ENCODE measurements at places on chromosomes 1 and 21.

DNA sequence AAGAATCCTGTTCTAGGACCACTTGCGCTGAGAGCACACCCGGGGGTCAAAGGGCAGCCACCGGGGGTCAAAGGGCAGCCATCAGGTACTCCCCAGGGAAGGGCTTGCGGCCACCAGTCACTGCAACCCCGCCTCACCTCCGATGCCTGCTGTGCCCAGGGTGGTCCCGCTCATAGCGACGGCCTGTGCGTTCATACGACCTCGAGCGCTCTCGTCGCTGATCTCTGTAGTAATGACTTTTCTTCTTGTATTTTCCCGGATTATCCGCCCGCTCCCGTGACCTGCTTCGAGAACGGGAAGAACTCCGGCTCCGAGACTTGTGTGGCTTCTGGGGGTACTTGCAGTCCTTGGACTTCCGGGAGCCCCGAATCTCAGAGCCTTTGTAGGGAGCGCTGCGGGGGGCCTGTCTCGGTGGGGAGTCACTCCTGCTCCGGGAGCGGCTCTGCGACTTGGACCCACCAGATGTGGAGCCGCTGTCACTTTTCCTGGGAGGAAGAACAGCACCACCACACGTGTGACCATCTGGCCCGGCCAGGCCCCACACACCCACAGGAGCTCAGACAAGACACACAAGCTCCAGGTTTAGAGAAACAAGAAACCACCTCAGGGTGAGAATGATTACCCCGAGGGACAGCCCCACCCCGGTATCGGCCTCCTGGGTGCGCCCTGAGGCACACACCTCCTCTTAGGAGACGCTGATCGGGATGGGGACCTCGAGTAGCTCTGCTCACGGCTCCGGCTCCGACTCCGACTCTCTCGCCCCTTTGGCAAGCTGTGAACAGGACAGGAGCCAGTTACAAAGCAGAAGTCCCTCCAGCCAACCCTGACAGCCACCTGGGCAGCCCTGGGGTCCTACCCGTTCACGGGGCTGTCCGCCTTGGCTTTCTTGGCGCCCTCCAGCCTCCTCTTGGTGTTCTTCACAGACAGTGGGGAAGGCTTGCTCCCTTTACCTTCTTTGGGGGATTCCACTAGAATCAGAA is 11.7 kb downstream of the CCNL2 start:
- DNase-seq: no peak

DNA sequence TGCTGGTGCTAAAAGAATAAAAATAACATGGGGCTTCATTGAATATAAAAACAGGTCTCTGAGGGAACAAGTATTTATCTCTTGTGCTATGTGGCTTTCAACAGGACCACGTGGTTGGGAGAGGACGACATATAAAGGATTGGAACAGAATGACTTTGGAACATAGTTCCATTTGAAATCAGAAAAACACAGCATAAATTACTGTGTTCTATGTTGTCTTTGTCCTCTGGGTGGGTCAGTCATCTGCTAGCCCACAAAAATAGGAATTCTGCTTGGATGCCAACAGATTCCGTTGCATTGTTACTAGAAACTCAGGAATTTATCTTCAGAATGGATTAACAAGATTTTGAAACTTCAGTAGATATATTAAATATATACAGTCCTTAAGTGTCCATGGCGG is 5.9 kb downstream of the CEP85 start:
- no peak for DNase-seq

GRCh38 chr1:48887796-48888195 is 111.1 kb upstream of the BEND5 start:
- no peak for DNase-seq

- DNase-seq: no peak
Observed at GRCh38 chr1:21436488-21437340, 3.2 kb upstream of the NBPF3 start.

- DNase-seq: no peak
Observed at GRCh38 chr1:89310976-89311375, 38.3 kb upstream of the GBP5 start.

- no peak for DNase-seq
Observed at GRCh38 chr1:111842411-111842810, 86.7 kb downstream of the DDX20 start.

DNA sequence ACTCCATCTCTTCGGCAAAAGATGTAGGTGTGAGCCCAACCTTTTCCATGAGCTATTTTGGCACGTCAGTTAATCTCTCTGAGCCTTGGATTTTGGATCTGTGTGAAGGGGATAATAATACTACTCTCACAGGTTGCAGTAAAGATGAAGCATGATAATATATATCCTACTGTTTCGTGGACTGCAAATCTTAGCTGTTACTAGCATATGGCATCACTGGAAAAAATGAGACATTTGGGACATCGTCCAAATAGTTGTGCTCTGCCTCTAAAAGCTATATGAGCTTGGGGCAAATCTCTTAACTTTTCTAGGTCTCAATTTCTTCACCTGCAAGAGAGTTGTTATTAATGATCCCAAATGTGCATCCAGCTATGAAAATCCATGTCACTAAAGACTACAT is 147.4 kb upstream of the ZRANB2 start:
- no peak for DNase-seq

- no peak for DNase-seq
Observed at GRCh38 chr1:150567717-150568593, 11.5 kb downstream of the MCL1 start.

DNA sequence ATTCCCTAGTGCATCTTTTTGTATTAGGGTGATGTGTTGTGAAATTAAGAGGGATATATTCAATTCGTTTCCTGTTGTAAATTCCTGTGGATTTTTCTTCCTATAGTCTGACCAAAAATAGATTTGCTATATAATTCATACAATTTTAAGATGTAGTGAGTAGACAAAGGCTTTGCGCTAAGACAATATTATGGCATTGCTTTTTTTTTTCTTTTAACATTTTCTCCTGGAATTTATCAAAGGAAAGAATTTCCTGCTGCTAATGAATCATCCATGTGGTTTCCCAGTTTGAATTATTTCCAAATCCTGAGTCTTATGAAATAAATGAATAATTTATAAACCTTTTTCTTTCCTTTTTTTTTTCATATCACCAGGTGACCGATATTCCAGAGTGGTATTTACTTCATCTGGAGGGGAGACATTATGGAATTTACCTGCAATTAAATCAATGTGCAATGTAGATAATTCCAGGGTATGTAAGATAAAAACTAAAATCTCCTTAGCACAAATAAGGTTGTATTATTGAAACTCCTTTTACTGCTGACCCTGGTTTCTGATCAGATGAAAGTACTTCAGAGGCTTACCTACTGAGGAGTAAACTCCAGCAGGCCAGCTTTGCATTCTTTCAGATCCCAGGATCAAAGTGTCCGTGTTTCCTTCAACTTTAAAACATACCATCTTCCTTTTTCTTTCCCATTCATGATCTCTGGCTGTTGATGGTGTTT is 148.4 kb downstream of the TLR5 start:
- DNase-seq: no peak

DNA sequence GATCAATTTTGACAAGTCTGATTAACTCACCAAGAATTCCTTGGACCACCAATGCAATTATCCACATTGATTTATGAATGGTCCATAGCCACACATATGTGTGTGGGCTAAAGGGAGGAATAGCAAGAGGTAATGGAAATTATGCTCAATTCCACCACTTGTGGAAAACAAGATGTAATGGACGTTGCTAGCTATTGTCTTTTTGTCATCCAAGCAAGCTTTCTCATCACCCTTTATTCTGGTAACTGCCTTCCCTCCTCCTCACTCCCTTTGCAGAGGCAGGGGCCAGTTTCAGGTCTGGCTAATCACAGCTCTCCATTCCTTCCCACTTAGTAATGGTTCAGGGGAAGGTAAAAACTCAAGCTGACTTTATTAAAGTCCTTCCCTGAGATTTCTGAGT is 24.7 kb upstream of the RAB3GAP2 start:
- DNase-seq: no peak

DNA sequence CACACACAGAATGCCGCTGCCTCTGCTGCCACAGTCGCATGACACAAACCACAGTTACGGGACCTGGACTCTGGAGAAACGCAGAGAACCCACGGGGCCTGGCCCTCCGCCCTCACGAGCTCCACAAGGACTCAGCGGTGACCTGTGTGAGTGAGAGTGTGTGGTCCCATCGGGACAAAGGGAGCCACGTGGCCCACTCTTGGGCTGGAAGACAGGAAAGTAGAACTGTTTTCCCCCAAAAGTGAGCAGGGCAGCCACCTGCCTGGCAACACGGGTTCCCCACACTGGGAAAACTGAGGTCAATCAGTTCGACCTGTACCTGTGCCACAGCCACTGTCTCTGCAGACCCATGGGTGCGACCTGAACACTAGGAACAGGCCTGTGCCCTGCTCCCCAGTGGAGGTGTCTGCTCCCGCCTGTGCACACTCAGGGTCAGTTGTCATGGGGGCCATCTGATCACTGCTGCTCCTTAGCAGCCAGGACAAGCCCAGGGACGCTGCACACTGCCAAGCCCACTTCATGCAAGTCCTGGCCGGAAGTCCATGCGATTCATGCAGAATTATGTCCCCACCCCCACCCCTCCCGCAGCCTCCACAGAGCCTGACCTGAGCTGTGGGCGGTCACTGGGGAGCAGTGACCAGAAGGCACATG is 54.4 kb upstream of the ADARB1 start:
- DNase-seq: no peak

GRCh38 chr1:223515926-223516325 is 122.7 kb downstream of the CCDC185 start:
- no peak for DNase-seq

GRCh38 chr1:239263801-239264200 is 122.6 kb upstream of the CHRM3 start:
- DNase-seq: no peak

DNA sequence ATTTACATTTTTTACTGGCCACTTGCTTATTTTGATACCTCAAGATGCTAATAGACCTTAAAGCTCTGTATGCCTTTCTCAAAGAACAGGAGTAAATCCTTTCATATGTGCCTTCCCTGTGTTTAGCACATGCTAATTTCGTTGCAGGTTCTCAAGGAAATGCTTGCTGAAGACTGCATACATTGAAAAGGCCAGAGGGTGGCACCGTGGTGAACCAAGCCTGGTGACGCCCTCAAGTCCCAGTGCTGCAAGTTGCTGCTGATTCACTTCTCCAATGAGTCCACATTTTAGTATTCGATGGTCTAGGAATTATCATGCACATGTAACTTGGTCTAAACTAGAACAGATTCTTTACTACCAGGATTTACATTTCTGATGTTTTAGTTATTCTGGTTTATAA is 94.1 kb downstream of the CLDN17 start:
- no peak for DNase-seq

- DNase-seq: no peak
Observed at GRCh38 chr1:90187323-90187585, 192.3 kb downstream of the ZNF326 start.

DNA sequence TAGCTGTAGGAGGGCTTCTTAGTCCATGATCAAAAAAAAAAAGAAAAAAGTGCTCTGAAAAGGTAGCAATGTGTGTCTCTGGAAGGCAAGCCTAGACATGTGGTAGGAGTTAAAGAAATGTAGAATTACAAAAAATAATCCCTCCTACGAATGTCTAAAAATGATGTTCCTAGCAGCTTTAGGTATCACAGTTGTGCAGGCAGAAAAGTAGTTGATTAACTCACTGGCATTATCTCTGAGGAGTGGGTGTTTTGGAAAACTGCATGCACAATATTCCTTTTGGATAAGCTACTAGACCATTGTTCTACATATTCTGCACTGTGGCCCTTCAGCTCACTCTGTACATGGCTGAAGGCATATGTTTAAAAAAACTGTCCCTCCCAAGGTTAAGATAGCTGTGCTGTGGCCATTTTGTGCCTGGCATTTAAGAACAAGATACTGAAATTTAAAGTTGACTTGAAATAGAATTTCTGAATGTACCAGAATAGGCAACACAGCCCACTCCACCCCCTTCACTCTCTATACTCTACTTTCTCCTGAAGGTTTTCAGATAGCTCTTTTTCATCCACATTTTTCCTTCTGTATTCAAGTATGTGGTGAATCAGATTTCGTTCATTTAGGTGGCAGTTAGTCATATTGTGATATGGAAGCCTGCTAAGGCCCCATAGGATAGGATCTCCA is 463.9 kb upstream of the LRRC7 start:
- no peak for DNase-seq

GRCh38 chr1:48109390-48110013 is 112.3 kb upstream of the TRABD2B start:
- no peak for DNase-seq

GRCh38 chr1:186454981-186455380 is 5.9 kb downstream of the PDC start:
- DNase-seq: no peak

DNA sequence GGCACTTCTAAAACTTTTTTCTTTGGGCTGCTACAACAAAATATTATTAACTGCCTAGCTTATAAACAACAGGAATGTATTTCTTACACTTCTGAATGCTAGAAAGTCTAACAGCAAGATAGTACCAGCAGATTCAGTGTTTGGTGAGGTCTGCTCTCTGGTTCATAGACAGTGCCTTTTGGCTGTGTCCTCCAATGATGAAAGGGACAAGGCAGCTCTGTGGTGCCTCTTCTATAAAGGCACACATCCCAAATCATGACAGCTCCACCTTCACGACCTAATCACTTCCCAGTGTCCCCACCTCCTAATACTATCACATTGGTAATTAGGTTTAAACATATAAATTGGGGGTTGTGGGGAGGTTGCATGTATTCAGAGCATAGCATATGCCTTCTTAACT is 9.5 kb downstream of the CFH start:
- no peak for DNase-seq

- DNase-seq: no peak
Observed at GRCh38 chr1:157288996-157289395, 150.8 kb upstream of the ETV3 start.

GRCh38 chr1:198678901-198679329 is 40.1 kb downstream of the PTPRC start:
- no peak for DNase-seq

DNA sequence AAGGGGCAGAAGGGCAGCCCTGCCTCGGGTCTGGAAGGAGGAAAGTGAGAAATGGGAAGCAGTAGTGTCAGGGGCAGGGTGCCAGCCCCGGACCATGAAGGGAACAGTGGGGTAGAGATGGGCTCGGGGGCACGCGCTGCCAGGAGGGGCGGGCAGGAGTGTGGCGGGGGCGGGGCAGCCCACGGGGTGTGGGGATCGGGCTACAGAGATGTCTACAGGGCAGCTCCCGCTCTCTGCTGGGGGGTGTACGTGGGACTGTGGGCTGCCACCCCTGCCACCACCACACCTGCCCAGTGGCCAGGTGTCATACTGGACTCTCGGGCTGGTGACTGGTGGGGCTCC is 7.4 kb downstream of the ARHGEF16 start:
- DNase-seq: no peak
